Stimulated activated CD8-positive, alpha-beta memory T cell treated with anti-CD3 and anti-CD28 coated beads, Interleukin-15, amount 100 ng/mL, for 48 hours (primary cell): ENCODE measurements at places on chromosomes 1 and 21.

DNA sequence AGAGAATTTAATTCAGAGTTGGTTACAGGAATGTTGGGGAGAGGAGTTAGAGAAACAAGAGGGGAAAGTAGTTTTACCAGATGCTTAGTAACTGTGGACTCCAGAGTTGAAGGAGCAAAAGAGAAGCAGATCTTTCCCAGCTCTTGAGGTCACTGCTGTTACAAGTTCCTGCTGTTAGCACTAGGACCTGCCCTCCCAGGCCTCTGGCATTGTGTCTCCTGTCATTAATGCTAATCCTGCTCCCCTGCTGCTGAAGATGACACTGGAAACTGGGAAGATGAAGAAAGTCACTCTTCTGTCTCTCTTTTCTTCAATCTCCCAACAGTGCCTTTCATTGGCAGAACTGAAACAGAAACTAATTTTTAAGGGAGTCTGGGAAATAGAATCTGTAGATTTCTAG is 845.6 kb downstream of the ADGRL2 start:
- DNase-seq, result no peak

DNA sequence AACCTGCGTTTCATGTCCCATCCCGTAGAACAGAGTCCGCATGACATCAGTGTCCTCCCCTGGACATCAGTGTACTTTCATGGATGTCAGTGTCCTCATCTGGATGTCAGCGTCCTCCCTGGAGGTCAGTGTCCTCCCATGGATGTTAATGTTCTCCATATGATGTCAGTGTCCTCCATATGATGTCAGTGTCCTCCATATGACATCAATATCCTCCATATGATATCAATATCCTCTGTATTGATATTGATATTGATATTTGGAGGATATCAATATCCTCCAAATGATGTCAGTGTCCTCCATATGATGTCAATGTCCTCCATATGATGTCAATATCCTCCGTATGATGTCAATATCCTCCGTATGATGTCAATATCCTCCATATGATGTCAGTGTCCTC is 284.9 kb downstream of the AJAP1 start:
- DNase-seq, result no peak

DNA sequence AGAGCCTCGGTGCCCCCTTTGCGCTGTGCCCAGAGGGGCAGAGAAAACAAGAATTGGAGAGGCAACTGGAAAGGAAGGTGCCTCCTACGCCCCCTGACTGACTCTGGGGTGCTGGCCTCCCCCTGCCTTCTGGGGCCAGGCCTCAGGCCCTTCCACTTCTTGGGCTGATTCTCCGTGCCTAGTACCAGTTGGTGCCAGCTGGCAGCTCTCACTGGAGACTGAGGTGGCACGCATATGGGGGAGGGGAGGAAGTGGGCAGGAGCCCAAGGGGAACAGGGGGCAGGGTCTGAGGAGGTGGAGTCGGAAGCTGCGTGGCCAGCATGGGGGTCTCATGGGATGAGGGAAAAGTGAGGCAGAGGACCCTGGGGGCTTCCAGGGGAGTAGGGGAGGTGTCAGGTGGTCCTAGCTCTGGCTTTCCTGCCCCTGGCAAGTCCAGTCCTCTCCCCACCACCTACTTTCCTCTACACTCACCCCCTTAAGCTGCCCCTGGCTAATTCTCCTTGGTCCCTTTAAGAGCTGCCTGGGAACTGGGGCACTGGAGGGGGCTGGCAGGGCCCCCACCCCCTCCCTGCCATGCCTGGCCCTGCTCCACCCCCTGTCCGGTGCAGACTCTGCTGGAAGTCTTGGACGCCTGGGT is 6.5 kb upstream of the SEMA4A start:
- no peak for DNase-seq

DNA sequence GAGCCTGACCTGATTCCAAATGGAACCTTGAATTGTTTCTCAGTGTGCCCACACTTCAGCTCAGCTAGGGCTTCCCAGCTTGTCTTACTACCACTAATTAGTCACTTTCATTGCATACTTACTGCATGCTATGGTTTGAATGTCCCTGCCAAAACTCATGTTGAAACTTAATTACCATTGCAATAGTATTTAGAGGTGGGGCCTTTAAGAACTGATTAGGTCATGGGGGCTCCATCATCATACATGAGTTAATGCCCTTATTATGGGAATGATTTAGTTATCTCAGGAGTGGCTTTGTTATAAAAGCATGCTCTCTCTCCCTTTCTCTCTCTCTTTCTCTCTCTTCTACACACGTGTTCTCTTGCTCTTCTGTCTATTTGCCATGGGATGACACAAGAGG is 68.3 kb downstream of the NENF start:
- DNase-seq, result no peak

- no peak for DNase-seq
These were observed 1652.0 kb downstream of the NCAM2 start for GRCh38 chr21:22650226-22650625.

DNA sequence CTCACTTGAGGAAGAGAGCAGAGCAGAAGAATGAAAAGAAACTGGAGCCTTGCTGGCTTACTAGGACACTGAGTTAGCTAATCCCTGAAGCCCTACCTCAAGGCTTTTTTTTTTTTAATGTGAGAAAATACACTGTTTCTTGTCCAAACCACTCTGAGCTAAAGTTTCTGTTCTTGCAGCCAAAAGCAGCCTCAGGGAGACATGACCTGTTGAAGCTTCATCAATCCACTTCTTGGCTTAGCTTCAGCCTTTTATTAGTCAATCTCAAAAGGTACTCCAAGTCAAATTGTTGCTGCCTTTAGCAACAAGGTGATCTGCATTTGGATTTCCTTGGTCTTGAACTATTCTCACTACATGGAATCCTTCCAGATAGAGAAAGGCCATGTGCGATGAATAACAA is 33.7 kb downstream of the CCDC185 start:
- no peak for DNase-seq

GRCh38 chr1:64405833-64406232 is 64.1 kb upstream of the CACHD1 start:
- DNase-seq, result no peak

- DNase-seq, result no peak
These were observed 24.5 kb upstream of the SLC26A9 start for GRCh38 chr1:205967554-205968335.

- DNase-seq, result no peak
These were observed 4.7 kb downstream of the CELSR2 start for GRCh38 chr1:109253803-109254620.

DNA sequence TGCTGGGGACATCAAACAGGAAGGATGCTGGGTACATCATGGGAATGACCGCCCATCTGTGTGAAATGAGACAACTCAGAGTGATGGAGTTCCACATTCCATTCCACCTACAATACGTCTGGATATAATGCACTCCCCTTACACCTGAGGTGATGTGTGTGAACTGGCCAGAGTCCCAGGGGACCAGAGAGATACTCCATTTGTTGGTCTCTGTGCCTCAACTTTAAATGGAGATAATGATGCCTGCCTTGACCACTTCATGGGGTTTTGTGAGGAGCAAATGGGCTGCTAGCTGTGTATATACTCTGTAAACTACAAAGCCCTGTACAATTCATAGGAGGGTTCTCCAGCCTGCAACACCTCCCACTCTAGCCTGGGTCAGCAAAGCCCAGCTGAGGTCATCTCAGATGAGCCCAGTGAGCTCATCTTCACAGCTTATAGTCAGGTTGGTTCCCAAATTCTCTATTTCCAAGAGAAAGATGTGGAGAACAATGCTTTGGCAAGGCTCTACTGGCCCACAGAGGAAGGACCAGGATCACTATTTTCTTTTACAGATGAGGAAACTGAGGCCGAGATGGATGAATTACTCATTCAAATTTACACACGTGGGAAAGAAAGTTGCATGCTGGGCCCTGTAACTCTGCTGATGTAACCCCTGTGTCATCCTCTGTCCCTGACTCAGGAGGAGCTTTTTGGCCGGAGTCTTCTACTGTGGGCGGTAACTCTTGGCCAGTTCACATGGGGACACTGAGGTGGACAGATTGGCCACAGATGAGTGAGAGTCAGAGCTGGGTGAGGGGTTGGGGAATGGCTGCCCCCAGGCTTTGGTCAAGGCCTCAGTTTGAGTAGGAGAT is 105.6 kb upstream of the GCLM start:
- DNase-seq, result no peak

GRCh38 chr1:188170411-188170810 is 1341.7 kb downstream of the PLA2G4A start:
- DNase-seq, result no peak

DNA sequence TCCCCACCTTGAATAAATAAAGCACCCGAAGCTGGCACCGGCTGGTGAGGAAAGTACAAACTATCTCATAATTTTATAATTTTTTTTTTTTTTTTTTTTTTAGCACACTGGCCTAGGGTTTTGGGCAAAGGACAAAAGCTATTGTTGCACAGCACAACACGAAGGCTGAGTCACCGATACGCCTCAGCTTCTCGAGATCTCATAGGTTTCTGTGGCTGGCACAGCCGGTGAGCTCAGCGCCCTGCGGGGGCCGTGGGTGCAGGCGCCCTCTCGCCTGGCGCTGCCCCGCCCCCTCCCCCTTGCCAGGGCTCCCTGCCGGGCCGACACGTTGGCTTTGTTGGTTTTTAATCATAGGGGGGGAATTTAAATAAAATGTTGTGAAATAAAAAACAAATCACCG is 17.2 kb downstream of the CASZ1 start:
- no peak for DNase-seq

- DNase-seq, result no peak
These were observed 5.5 kb downstream of the SLFNL1 start for GRCh38 chr1:41015897-41016470.

- no peak for DNase-seq
These were observed 6.0 kb downstream of the CFAP74 start for GRCh38 chr1:1997576-1997975.

- no peak for DNase-seq
These were observed 50.1 kb upstream of the ERRFI1 start for GRCh38 chr1:8076176-8076575.

GRCh38 chr1:199747984-199748383 is 279.5 kb upstream of the NR5A2 start:
- no peak for DNase-seq

DNA sequence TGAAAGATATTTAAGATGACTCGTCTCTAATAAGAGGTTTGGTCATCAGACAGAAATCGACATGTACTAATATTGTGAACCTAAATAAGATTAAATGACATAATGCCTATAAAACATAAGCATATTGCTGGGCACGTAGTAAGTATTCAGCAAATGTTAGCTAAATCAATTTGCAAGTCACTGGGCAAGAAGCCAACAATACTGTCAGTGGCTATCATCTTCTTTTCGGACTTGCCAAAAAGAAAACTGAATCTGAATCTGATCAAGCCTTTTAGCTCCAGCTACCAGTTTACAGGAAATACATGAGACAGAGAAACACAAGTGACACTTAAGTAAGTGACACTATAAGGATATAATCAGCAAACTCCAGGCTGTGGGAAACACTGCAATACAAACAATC is 46.0 kb downstream of the RPL5 start:
- DNase-seq, result no peak

- no peak for DNase-seq
These were observed 66.5 kb downstream of the KIRREL1 start for GRCh38 chr1:158059984-158060383.

DNA sequence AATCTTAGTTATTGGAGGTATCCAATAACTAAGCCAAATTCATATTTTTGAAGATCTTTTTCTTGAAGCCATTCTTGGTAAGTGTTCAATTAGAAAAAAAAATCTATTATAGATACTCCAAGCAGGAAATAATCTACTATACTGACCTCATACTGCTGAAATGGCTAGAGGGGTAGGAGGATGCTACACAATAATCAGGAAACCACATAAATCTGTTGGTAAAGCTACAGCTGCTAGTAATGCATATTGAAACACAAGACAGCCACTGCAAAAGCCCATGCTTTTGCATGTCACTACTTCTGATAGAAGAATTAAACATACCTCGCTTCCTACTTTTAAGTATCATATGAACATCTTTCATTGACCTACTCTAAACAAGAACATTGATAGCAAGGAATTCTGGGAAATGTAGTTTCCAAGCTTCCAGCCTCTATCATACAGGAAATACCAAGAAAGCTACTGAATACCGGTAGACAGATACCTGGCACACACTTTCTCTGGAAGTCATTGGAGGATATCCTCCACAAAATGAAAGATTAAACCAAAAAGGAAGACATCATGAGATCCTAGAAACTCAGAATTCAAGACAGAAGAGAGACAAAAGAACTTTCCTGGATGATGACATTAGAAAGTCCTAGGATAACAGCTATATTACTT is 103.0 kb upstream of the VAV3 start:
- DNase-seq, result no peak

DNA sequence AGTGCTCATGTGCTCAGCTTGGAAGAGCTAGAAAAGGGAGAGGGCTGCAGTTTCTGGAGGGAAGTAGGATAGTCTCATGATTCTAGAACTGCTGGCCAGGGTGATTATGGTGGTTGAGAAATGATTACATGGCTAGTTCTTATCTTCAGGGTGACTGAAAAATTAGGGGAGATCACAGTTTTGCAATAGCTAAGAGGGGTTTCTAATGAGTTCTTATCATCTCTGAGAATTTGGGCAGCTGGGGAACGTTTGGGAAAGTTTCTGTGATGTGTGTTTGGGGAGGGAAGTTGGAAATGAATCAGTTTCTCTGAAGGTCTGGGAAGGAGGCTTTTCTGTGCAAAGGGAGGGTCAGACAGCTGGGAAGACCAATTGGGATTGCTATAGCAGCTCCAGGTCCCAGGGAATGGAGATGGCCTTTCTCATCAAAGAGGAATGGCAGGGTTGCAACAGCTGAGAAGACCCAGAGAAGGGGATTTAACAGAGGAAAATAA is 7.6 kb upstream of the RHOU start:
- no peak for DNase-seq

DNA sequence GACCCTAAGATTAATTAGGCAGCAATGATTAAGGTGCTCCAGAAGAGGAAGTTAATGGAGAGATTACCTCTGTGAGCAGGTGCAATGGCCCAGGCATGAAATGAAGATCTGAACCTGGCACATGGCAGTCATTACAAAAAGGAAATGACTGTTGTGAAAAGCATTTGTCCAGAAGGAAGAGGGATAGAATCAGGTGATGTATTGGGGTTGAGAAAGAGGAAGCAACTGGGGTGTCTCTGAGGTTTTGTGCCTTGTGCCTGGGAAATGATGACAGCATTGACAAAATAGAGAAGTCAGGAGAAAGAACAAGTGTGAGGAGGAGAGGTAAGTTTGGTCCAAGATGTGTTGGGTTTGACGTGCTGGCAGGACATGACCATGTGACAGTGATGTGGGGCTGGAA is 5.6 kb downstream of the CRCT1 start:
- DNase-seq, result no peak

- DNase-seq, result no peak
These were observed 209.0 kb downstream of the DYRK1A start for GRCh38 chr21:37575580-37575979.

- DNase-seq, result no peak
These were observed 45.4 kb downstream of the YARS1 start for GRCh38 chr1:32771561-32772280.
